Suprapubic skin (tissue), 4 donors: ENCODE measurements at places on chromosomes 6 and 20.

GRCh38 chr20:6305536-6305935, 182.7 kb upstream of the FERMT1 start:
- no peak for DNase-seq

GRCh38 chr6:122709922-122710512, 69.5 kb upstream of the FABP7 start:
- DNase-seq: no peak

DNA sequence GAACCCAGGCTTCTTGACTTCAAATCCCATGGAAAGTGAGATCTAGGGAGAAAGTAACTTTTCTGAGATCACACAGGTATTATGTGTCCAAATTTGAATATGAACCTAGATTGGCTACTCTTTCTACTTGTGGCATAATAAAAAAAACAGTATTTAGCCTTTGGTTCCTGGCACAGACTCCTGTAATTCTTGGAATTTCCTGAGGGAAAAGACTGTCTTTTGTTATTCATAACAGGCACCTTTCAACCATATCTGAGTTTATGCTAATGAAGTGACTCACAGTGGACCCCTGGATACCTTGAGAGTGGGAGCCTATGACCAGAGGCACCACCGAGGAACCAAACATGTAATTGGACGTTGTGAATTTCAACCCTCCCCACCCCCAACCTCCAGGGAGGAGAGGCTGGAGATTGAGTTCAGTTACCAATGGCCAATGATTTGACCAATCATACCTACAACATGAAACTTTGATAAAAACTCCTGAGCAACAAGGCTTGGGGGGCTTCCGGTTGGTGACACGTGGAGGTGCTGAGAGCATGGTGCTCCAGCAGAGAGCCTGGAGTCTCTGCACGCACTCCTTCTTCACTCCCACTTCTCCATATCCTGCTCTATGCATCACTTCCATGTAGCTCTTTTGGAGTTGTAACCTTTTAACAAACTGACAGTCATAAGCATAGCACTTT, 48.8 kb downstream of the LAMA4 start:
- DNase-seq: no peak

- no peak for DNase-seq
These were observed 139.7 kb upstream of the LRFN2 start for GRCh38 chr6:40726853-40727252.

DNA sequence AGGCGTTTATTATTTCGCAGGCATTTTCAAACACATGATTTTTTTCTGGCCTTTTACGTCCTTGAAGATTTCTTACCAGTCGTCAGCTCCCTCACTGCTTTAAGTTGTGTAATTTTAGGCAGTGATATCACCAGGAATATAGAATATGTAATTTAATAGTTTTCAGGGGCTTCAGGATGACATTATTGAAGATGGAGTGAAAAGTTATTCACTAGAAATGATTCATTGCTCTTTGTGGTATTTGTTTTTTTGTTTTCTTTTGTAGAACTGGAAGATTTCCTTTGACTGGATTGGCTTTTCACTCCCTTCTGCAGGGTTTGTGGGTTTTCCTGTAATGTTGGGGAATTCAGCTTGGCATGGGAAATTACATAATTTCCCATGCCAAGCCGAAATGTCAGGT, 2.0 kb downstream of the LRRC1 start:
- DNase-seq: no peak

DNA sequence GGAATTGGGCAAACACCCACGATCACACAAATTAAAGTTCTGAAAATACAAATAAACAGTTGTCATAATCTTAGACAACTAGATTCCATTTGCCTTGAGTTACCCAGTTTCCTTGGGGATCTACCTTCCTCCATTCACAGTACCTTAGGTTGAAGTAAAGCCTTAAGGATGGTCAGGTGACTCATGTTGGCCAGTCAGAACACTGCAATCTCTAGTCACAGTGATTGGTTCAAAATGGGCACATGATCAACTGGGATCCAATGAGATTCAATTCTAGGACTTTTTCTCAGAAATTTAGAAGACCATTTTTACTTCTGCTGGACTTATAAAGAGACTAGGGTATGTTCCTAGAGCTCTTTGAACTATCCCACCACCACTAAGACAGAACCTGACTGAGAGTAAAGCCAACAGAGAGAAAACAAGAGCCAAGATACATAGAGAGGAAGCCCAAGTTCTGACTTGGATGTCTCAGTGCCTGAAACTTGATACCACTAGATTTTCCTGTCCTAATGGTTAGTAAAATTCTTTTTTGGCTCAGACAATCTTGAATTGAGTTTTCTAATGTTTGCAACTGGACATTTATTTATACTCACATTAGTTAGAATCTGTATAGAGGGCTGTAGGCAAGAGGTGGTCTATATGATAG, 8.6 kb upstream of the CLIC5 start:
- no peak for DNase-seq

- no peak for DNase-seq
These were observed 123.1 kb downstream of the GRIK2 start for GRCh38 chr6:101516578-101516977.

DNA sequence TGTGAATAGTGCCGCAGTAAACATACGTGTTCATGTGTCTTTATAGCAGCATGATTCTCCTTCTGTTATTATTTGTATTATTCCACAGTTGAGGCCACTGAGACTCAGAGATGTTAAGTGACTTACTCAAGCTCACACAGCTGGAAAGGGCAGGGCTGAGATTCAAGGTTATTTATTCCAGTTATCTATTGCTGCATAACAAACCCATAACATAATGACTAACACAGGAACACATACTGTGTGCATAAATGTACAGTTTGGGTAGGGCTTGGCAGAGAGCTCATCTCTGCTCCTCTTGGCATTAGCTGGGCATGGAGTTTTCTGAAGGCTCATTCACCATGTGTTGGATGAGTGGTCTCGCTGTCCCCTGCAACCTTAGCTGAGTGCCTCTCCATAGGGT, 68.8 kb downstream of the STK35 start:
- DNase-seq: no peak

GRCh38 chr6:56849896-56850295, 105.0 kb upstream of the BEND6 start:
- no peak for DNase-seq

DNA sequence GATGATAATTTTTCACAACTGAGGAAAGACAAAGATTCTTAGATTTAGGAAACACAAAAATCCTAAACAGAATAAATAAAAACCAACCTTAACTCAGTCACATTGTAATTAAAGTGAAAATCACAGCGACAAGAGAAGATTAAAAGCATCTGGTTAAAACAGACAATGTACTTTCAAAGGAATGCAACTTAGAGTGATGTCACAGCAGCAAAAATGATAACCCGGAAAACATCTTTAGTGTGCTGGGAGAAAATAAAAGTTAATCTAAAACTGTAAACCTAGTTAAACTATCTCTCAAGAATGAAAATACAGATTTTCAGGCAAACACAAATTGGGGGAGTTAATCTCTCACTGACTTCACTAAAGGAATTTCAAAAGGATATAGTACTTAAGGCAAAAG, 76.8 kb upstream of the OGFRL1 start:
- no peak for DNase-seq

DNA sequence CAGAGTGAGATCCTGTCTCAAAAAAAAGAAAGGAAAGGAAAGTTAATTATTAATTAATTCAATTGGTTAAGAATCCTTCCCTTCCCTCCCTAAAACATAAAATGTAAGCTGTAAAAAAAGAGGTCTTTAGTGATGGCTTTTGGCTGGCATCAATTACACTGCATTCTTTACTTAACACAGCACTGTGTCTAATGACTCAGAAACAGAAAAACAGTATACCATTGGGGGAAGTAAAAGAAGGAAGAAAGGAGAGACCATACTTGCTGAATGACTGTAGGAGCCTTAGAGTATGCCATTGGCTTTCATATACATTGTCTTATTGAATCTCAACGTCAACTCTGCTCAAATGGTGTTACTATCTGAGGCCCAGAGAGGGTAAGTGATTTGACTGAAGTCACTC, 18.3 kb upstream of the CITED2 start:
- DNase-seq: no peak

DNA sequence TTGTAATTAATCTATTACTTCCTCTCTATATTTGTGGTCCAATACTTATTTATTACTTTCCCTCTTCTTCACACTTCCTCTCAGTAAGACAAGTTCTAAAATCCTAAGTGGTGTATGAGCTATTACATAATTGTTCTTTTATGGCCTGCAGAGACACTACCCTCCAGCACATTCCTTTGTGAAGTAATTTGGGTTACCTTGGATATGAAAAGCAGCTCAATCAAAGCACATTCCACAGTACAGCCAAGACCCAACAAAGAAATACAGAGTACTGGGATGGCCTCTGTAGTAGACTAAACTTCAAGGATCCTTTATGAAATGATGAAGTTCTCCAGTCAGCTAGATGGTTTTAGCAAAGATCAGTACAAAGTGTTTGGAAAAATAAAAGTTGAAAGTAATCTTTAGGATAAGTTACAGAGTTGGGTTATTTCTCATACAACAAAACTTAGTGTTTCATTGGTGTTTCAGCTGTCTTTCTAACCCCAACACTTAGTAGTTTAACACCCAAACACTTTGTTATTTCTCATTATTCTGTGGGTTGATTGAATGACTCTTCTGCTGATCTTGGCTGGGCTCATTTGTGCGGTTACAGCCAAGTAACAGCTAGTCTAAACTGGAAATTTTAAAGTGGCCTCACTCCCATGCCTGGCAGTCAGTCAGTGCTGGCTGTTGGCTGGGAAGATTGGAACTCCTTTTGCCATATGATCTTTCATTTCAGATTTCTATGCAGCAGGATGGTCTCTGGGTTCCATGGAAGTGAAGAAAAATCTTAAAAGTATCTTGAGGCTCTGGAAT, 161.5 kb upstream of the POU3F2 start:
- DNase-seq: no peak

GRCh38 chr6:56223995-56224394, 23.4 kb downstream of the COL21A1 start:
- no peak for DNase-seq

GRCh38 chr6:35642471-35643161, 46.1 kb downstream of the FKBP5 start:
- DNase-seq: no peak

DNA sequence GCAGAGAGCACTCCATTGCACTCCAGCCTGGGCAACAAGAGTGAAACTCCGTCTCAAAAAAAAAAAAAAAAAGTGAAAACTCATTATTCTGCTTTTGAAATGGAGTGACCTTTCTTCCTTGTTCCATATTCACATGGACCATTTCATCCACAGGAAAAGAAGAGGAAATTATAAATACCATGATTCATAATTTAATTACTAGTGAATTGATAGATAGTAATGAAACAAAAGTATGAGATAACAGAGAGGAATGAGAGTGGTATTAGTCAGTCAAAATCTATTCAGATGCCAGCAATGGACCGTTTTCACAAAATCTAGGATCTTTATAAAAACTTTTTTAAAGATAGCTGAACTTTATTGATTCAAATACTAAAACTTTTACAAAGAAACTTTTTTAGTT, 443.1 kb upstream of the FLRT3 start:
- DNase-seq: no peak

GRCh38 chr6:87196275-87196842, 41.0 kb downstream of the ZNF292 start:
- DNase-seq: no peak

DNA sequence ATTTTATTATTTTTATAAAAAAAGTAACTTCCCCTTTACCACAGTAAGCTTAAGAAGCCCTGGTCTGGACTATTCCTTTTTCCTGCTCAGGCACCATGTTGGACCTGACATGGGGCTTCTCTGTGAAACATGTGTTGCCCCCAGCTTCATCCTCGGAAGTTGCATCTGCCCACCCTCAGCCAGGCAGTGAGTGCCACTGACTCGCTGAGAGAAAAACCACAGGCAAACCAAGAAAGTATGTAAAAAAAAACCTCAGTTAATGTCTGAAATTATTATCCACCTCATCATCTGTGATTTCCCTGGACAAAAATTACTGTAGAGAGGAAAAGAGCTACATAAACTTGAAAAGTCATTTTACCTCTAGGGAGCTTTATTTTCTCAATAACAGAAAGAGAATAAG, 109.9 kb upstream of the MCHR2 start:
- no peak for DNase-seq

DNA sequence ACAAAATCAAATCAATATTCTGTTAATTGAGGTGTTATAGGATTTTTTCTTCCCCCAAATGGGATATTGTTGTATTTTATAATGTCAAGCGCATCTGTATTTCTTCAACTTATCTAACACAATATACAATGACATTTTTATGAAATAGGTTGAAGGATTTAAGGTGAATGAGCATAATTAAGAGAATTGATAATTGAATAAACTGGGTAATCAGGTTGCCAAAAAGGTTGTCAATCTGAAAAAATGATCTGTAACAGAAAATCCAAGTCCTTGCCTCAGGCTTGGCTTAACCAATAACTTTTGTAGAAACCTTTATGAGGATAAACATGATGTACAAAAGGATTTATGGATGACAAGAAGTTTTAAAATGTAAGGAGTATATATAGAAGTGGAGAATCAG, 1101.7 kb upstream of the EYS start:
- DNase-seq: no peak

DNA sequence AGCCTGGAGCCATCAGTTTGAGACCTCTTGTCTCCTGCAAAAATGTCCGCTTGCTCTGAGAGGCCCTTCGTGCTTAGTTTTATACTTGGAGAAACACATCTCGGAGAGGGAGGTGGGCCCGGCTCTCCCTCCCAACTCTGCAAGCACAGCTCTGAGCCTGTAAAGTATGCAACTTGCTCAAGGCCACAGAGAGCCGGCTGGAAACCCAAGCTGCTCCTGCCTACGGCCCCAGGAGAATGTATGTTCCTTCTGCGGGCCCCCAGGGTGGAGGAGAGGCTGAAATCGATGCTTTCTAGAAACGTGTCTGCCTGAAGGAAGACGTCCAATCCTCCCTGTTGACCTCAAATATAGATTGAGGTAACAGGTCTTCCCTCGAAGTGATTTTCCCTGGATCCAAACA, 205.4 kb downstream of the PREX1 start:
- DNase-seq: no peak

- no peak for DNase-seq
These were observed 637.6 kb downstream of the RNF144B start for GRCh38 chr6:19024737-19025136.

DNA sequence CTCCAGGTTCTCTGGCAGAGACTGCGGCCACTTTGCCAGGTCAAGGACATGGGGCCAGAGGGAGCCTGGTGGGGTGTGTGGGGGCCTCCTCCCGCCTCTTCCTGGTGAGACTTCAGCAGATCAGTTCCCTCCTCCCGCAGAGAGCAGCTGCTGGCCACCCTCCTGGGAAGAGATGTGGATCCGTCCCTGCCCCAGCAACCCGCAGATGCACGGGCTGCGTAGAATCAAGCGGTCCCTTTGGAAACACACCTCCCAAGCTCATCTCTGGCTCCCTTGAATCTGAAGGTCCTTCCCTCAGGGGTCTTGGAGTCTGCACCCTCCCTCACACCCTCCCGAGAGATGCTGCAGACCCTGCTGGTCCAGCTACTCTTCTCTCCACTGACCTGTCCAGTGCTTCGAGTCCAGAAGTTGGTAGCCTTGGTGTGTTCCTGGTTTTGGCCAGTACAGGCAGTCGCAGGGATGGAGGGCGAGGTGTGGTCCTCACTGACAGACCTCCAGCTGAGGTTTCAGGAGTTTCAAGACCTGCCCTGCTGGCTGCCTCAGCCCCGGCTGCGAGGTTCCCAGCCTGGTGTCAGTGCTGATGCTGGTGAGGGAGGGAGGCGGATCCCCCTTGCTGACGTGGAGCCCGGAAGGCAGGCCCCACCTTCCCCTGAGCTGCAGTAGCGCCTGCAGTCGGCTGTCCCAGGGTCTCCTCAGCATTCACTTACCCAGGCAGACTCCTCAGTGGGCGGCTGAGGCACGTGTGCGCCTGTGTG, at the start of gene NPBWR2:
NPBWR2 (minus strand) TSS at position 585 of the 755 bp plus-strand sequence. CDS start 734 bp downstream, outside the sequence.
- peak; percentile 67 for DNase-seq
